ENCODE measurements at places on chromosomes 1 and 21.

GRCh38 chr1:34684266-34684665 is 70.6 kb upstream of the GJB5 start:
- DNase-seq, result peak; percentile 90

GRCh38 chr1:193355178-193355577 is 168.8 kb upstream of the B3GALT2 start:
- DNase-seq, result no peak

DNA sequence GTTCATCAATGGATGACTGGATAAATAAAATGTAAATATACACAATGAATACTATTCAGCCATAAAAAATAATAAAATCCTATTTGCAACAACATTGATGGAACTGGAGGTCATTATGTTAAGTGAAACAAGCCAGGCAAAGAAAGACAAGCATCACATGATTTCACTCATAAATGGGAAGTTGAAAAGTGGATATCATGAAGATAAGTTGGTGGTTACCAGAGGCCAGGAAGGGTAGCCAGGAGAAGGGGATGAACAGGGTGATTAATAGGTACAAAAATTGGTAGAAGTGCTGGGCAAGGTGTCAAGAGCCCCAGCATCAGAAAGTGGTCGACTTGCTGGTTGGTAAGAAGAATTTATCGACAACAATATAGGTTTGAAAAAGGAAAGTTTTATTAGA is 1.3 kb upstream of the PARK7 start:
- no peak for DNase-seq

GRCh38 chr1:90778486-90778885 is 61.4 kb upstream of the BARHL2 start:
- no peak for DNase-seq

DNA sequence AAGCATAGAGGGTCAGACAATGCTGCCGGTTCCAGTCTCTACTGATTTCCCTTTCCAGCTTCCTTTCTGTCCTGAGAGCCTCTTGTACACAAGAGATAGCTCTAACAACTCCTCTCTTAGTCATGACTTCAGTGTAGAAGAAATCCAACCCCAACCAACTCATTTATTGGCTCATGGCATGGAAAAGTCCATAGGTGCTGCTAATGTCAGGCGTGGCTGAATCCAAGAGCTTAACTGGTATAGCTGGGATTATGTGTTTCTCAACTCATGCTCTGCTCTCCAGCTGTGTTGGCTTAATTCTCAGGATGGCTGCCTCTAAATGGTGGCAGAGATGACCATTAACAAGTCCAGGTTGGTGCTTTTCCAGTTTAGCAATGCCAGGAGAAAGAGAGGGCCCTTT is 12.4 kb upstream of the THRAP3 start:
- no peak for DNase-seq

DNA sequence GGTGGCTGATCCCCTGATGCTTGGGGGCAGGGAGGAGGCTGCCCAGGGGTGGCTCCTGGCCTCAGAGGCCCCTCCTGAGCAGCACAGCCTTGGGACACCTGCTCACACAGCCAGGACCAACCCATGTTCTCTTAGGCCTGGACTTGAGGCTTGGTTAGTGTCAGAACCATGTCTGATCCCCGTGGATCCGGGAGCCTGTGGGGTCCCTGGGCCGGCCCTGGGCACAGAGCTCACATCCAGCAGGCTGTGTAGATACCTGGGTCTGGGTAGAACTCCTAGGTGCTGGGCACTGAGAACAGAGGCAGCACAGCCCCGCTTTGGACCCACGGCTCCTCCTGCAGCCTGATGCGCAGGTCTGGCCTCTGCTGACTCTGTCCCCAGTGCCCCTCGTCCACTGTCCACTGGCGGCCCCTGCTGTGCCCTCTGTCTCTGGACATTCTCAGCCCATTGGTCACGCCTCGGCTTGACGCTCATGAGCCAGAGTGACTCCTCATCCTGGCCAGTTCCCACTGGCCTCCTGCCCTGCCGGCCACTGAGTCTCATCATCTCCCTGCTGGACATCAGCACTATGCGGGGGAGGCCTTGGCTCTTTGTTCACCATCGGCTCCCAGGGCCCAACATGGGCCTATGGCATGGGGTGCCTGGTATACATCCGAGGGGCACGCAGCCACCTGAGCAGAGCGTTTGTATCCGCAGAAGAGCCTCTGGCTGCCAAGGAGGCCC is 70.2 kb downstream of the TRIM11 start:
- no peak for DNase-seq

DNA sequence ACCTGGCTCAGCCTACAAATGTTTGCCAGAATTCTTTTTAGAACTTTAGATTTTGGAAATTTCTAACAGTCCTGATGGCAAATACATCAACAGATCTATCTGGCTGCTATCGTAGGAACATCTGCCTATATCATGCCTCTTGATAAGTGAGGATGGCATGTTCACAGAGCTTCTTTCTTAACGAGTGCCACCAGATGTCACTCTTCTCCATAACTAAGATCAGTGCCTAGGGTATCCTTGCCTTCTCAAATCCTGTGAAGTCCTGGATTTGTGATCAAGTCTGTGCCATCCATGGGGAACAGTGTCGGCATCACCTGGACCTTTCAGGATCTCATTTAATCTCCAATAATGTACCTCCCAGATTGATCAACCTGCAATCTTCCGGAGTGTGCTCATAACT is 36.5 kb upstream of the CD5L start:
- no peak for DNase-seq

- no peak for DNase-seq
Measured at GRCh38 chr21:16287046-16287445, 557.3 kb downstream of the USP25 start.

DNA sequence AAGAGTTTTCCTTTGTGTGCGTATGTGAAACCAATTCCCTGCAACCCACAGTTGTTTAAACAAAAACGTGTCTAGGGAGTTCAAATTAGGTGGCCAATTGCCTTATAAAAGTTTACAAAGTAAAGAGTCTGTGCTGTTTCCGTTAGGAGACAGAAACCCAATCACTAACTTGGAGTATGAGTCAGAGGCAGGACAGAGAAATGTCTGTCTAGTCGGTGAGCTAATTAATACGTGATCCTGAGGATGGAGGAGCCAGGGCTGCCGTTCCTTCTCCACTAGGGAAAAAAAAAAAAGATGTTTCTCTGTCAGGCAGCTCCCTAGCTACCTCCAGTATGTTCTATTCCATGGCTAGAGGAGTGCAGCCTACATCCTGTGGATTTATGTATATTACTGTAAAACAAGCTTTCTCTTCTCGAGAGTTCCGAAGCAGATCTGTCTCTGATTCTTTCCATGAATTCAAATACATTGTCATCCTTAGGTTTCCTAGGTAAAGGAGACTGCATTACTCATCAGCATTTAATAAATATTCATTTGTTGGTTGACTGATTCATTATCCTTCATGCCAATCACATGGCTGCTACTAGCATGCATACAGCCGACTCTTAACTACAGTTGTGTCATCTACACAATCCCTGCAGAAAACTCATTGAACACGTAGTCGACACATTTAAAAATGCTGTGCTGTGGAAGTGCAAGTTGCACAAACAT is 430.6 kb downstream of the KIF26B start:
- DNase-seq, result peak; percentile 43

DNA sequence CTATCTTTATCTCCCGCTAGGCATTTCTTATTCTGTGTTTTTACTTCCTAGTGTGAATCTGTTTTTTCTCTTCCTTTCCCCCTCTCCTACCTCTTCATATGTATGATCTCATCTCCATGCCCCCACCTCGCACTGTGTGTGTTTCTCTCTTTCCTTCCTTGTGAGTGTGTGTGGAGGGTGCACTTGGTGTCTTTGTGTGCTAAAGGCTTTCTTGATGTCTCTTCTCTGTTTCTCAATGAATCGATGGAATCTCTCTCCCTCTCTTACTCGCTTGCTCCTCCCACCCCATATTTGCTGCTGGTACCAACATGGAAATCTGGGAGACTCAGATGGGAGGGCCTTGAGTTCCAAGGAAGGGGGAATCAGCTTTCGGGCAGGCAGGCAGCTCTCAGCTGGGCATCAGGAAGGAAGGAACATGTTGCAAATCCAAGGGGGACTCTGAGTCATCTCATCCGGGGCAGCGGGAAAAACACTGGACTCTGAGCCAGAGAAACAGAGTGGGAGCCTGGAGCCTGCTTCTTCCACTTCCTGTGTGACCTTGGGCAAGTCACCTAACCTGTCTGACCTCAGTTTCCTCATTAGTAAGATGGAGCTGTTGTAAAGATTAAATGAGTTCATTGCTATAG is 147.5 kb downstream of the PTPRU start:
- DNase-seq, result no peak

Data from spinal cord (tissue), 10 donors.